Thoracic aorta (tissue), 2 donors: ENCODE measurements at places on chromosomes 2 and 18.

GRCh38 chr2:60495041-60495625, 58.3 kb downstream of the BCL11A start:
- DNase-seq, result no peak

DNA sequence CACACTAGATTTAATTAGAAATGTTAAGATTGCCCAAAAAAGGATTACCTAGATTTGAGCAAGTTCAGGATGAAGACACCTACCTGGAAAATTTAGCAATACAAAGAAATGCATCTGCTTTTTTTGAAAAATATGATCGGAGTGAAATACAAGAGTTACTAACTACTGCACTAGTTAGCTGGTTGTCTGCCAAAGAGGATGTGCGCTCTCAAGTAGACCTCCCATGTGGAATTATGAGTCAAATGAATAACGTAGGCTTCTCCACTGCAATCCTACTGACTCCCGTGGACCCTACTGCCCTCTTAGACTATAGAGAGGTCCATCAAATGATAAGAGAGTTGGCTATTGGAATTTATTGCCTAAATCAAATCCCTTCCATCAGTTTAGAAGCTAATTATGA, 2.0 kb downstream of the ANKAR start:
- no peak for DNase-seq

DNA sequence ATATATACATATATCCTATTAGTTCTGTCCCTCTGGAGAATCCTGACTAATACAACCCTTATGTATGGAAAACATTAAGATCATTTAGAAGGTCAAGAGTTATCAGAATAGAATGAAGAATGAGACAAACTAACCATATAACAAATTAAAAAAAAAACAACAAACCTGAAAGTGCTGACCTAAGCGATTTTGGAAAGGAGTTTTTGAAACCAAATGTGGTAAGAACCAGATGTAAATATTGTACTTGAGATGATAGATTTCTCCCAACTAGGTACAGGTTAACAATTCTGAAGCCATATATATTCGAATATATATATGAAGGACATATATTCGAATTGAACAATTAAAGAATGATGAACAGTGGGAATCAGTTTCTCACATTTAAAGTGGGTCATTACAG, 917.8 kb upstream of the SLC39A10 start:
- no peak for DNase-seq

GRCh38 chr18:22536558-22536957, 118.8 kb upstream of the CTAGE1 start:
- no peak for DNase-seq

GRCh38 chr2:131322209-131322608, 41.8 kb downstream of the RAB6D start:
- DNase-seq, result no peak

GRCh38 chr2:233179848-233180366, 71.6 kb upstream of the ATG16L1 start:
- no peak for DNase-seq

GRCh38 chr18:36628435-36629137, 200.2 kb downstream of the TPGS2 start:
- DNase-seq, result no peak

DNA sequence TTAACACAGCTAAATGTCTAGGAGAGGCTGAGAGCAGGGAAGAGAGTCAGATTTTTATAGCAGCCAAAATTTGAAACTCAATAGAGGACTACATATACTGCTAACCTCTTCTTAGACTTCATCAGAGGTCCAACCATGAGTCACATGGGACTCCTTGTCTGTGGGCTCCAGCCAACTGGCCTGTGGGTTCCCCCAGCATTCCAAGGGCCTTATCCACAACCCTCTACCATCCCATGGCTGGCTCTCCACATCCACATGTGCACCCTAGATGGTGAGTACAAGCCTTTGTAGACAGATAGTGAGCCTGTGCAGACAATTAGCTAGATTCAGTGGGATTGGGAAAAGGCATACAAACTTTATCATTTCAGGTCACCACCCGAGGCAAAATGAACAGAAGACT, 901.9 kb upstream of the ZEB2 start:
- no peak for DNase-seq

- no peak for DNase-seq
Measured at GRCh38 chr2:47274054-47274782, 119.1 kb upstream of the STPG4 start.

DNA sequence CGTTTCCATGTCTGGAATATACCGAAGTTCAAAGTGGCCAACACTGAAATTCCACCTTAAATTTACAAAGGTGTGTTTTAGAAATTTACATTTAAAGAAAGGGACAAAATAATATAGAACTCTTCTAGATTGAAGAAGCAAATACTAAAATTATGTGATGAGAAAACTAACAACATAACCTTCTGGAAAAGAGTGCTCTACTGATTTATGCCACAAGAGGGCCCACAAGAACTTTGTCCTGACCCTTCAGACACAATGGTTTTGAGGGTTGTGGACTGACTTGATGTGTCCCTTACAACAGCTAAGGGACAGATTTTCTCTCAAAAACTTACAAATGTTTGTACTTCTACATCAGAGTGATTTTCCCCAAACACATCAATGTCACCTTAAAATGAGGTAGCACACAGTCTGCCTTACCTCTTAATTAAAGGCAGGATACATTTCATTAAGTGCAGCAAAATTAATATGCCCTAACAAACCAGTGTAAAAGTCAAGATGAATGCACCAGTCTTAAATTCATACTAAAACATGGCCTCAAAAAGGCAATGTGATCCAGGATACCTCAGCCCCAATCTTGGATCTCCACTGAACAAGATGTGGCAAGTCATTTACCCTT, 36.2 kb downstream of the EIF2AK3 start:
- DNase-seq, result no peak

DNA sequence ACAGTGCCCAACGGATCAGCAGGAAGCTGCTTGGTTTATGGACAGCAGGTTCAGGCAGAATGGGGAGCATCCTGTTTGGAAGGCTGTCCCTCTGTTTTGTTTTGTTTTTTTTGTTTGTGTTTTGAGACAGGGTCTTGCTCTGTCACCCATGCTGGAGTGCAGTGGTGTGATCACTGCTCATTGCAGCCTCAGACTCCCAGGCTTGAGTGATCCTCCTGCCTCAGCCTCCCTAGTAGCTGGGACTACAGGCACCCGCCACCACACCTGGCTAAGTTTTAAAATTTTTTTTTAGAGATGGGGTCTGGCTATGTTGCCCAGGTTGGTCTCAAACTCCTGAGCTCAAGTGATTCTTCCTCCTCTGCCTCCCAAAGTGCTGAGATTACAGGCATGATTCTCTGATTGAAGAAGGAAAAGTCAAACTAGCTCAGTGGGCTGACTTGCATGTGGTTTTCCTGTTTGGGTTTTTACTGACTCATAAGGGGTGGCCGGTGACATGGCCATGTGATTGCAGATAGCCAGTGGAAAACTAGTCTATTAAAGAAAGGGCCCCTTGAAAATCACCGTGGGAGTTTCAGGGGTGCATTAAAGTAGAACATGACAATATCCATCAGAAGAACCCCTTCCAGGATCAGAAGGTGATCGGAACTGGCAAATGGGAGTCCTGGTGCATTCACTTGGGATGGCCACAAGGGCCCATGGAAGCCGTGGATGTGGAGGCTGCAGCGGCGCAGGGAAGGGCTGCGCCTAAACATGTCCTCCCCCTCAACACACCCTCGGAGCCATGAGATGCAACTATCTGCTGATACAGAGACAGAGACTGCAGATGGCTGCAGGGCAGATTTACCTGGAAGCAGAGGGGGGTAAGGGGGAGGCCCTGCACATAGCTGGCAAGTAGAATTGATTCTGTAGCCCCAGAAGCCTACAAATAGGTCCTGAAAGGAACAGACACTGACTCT, 26.5 kb downstream of the AQP12B start:
- no peak for DNase-seq

GRCh38 chr2:39202639-39203369, 41.0 kb downstream of the CDKL4 start:
- no peak for DNase-seq

GRCh38 chr2:68901199-68901514, 30.0 kb upstream of the BMP10 start:
- no peak for DNase-seq

DNA sequence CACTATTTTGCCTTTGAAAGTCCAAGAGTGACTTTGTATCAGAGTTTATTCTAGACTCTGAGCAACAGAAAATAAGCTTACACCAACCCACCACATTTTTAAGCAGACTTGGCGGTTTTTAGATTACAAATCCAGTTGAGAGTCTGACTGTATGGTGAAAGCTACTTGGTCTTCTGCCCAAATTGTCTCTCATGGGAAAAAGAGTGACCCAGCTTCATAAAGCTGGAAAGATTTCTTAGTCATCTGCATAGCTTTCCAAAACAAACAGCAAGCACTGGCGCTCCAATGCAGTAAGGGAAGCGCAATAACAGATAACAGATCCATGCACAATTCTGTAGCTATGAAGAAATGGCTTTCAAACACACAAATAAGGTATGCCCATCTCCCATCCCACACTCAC, 7.1 kb downstream of the DSG1 start:
- no peak for DNase-seq

DNA sequence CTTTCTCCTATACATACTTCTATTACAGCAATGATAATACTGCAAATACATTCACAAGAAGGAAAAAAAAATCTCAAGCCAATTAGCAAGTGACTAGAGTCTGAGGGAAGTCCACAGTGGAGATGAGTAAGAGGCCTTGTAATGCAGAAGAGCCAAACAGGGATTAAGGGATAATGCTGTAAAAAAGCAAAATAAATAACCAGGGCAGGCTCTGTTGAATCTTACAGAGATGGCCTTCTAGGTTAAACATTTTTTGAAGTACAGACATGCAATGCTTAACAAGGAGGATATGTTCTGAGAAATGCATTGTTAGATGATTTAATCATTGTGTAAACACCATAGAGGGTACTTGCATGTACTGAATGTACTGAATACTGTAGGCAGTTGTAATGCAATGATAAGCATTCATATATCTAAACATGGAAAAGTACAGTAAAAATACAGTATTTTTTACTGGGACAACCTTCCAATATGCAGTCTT, 122.1 kb upstream of the RMDN2 start:
- DNase-seq, result no peak

DNA sequence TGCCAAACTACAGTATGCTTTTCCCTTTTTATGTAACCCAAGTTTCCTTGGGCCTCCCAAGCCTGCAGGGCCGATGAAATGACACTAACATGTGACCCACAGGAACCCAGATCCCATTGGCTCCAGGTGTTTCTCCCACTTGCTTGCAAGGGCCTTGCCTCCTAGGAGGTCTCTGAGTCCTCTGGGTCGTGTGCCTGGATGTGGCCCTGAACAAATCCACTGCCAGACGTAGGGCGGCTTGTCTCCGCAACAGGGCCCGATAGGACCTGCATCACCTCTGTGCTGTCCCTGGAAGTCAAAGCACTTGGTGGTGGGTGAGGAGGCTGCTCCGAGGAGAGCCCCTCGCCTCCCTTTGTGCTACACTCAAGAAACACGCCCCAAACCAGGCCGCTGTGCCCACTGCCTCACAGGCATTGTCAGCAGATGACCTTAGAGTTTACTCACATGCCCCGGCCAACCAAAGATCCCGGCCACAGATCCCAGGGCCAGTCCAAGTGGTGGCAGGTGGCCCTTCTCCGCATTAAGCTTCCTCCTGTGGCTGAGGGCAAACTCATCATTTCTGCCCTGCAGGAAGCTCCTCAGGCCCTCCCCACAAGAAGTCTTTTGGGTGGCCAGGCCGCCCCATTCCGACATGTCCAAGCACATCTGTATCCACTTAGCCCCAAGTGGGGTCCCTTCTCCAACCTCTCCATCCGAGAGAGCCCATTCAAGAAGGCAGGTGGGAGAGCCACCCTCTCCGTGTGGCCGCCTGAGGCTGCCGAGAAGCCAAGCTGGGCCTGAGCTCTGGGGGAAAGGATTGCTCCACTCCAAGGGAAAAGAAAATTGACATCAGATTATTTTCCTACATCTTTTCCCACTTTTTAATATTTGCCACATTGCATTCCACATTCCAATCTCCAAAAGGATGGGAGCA, 76.7 kb downstream of the GFPT1 start:
- DNase-seq, result no peak

DNA sequence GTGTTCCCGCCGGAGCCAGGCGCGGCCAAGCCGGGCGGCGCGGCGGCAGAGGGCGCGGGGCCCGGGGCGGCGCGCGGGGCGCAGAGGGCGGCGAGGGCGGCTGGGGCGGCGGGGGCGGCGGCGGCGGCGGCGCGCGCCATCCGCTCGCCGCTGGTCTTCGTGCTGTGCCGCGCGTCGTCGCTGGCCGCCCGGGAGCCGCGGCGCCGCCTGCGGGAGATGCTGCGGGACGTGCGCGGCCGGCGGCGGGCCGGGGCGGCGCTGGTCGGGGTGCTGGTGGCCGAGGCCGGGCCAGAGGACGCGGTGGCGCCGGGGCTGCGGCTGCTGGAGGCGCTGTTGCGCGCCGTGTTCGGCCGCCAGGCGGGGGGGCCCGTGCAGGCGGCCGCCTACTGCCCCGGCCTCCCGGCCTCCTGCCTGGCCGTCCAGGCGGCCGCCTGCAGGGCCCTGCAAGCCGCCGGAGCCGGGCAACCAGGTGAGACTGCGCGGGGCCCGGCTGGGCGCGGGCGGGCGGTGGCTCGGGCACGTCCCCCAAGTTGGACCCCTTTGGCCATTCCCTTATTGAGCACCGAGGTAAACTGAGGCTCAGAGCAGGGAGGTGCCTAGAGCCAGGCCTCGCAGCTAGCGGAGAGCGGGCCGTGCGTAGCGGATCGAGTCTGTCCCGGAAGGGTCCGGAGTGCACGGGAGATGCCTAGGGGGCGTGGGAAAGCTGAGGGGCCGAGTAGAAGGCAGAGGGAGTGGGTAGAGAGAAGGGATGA, 584 bp downstream of the C2orf72 start:
- no peak for DNase-seq
